Natural killer cell (primary cell): ENCODE measurements at places on chromosomes 16 and 17.
A peak's percentile ranks its signal among the peaks of the same experiment; 100 is the strongest.

DNA sequence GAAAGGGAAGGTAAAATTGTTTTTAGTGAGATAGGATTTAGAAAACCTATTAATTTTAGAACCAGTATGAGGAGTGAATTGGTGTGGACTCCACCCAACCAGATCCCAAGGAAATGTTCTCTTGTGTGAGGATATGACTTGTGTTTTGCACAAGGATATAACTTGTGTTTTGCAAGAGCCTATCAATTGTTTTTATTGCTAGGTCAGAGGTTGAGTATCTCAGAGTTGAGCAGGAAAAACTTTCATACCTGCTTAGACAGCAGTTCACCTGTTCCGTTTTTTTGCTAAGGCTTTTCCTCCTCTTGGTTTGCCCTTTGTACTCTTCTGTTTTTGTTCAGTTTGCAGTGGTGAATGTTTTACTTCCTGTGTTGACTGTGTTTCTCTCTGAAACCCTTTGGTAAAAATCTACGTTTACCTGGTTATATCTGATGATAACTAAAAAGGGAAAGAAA is 5.1 kb downstream of the NBR1 start:
- H3K4me3 ChIP-seq, result no peak overlapping the region
- H3K27ac ChIP-seq, result no peak overlapping the region
- H3K4me1 ChIP-seq, result peaks cover 16% of the 10 kb centered on the region
- peaks cover 45% of the 10 kb centered on the region for H3K36me3 ChIP-seq

DNA sequence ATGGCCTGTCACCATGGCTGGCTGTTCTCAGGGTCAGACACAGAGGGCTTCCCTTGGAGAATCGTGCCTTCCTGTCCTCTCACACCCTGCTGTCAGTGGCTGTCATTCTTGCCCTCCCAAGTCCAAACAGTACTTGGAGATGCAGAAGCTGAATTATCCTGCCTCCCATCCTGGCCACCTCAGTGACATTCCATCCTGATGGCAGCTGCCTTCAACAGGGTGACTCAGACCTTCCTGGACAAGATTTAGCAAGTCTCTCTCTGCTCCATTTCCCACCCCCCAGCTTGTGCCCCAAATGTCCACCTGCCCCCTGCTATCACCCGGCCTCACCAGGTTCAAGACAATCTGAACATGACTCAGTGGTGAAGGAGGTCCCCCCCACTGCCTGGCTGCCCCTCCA is 4.8 kb upstream of the KRT36 start:
- DNase-seq, result no peak
- H3K36me3 ChIP-seq, result no peaks in the 10 kb centered on the region

- no peaks in the 10 kb centered on the region for H3K36me3 ChIP-seq
- H3K4me3 ChIP-seq, result no peak overlapping the region
- H3K4me1 ChIP-seq, result no peaks in the 10 kb centered on the region
- no peak overlapping the region for H3K27ac ChIP-seq
- DNase-seq, result no peak
- H3K27me3 ChIP-seq, result peaks cover 2% of the 10 kb centered on the region
Observed at GRCh38 chr16:77457046-77457445, 22.2 kb upstream of the ADAMTS18 start.

- H3K27me3 ChIP-seq, result no peaks in the 10 kb centered on the region
- no peaks in the 10 kb centered on the region for H3K4me1 ChIP-seq
- no peak overlapping the region for H3K27ac ChIP-seq
- DNase-seq, result no peak
Observed at GRCh38 chr17:66357037-66357436, 54.6 kb downstream of the PRKCA start.

GRCh38 chr17:41801374-41802271 is 10.1 kb downstream of the P3H4 start:
- peak; percentile 87 for DNase-seq
- no peak overlapping the region for H3K4me3 ChIP-seq
- no peaks in the 10 kb centered on the region for H3K27me3 ChIP-seq
- H3K36me3 ChIP-seq, result no peaks in the 10 kb centered on the region
- H3K4me1 ChIP-seq, result peaks cover 8% of the 10 kb centered on the region

DNA sequence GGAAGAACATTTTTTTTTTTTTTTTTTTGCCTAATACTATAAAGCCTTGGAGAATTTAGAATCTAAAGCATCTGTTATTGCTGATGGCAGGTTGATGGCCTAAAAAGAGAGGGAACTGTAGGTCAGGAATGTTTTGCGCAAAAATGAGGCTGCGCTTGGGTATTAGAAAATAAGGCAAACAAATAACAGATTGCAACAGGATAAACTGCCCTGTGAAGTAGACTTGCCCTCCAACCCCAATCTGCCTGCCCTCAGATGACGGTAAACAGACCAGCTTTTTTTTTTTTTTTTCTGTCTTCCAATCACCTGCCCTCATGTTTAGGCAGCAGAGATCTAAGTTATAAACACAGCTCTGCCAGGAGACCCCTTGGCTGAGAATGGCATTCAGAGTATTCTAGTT is 3.8 kb upstream of the DHX8 start:
- H3K27ac ChIP-seq, result no peak overlapping the region
- no peak overlapping the region for H3K4me3 ChIP-seq
- peaks cover 13% of the 10 kb centered on the region for H3K4me1 ChIP-seq

DNA sequence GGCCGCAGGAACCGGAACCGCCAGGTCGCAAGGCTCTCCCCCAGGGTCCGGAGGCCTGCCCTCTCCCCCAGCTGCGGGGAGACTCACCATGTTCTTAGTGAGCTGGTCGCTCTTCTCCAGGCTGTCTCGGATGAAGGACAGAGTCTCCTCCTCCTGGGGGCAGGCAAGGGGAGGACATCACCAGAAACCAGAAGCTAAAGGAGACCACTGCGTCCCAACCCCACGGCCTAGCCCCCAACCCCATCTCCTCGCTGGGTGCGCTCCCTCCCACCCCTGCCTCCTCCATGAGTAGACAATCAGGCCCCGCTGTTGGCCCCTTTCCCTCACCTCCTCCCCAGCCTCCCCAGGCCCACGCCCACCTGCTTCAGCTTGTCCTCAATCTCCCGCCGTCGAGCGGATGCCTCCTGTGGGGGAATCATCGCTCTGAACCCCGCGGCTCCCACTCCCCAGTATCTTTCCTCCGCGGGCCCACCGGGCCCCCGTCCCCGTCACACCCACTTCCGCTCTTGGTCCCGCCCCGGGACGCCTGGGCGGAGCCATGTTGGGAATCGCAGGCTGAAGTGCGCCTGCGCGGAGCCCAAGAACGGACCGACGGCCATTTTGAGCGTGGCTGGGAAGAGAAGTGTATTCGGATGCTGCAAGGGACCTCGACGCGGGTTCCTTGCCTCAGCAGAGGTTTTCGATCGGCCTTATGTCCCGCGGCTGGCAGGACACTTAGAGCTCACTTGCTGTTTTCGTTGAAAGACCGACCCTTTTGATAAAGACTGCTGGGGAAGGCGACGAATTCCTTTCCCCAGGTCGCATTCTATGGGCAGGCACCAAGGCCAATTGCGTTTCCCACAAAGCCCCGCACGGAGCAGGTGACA is at the start of gene EXOC7:
Gene EXOC7, minus strand, starts transcription at position 514 of the 866 bp plus-strand sequence. Its CDS starts 95 bp downstream, at position 419.
- peak; percentile 94 for DNase-seq
- H3K36me3 ChIP-seq, result peaks cover 19% of the 10 kb centered on the region
- H3K4me1 ChIP-seq, result peaks cover 25% of the 10 kb centered on the region
- H3K27ac ChIP-seq, result peak within 1 kb of the TSS; percentile 68

DNA sequence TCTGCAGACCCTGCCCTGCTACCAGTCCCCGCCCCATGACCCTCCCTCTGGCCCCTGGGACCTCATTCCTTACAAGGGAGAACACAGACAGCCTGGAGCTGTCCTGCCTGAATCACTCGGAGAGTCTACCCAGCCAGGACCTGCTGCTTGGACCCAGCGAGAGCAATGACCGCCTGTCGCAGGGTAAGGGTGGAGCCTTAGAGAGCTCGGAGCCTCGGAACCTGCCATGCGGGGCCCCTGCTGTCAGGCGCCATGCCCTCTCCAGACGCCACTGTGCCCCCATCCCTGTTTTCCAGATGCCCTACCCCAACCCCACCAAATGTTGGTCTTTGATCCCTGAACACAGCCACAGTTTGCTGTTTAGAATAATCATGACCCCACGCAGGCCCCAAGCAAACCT is 5.6 kb downstream of the SH2B1 start:
- H3K4me3 ChIP-seq, result no peak overlapping the region
- peaks cover 12% of the 10 kb centered on the region for H3K4me1 ChIP-seq
- no peak overlapping the region for H3K27ac ChIP-seq
- H3K36me3 ChIP-seq, result peaks cover 45% of the 10 kb centered on the region
- no peak for DNase-seq

DNA sequence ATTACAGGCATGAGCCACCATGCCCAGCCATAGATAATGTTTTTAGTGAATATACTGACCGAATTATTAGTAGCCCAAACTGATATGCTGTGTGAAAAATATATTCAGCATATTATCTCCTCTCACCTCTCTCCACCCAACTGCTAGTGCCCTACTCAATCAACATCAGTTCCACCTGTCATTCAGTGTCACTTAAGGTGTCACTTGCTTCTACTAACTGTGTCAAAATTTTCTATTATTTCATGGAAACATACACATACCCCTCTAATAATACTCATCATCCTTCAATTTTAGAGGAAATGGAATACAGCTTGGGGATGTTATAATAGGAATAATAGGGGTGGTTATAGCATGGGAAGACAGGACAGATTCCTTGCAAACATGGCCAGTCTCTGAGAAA is 12.6 kb downstream of the EFCAB3 start:
- H3K4me3 ChIP-seq, result no peak overlapping the region
- H3K4me1 ChIP-seq, result no peaks in the 10 kb centered on the region
- no peaks in the 10 kb centered on the region for H3K27me3 ChIP-seq
- H3K36me3 ChIP-seq, result no peaks in the 10 kb centered on the region

- H3K4me3 ChIP-seq, result no peak overlapping the region
- H3K36me3 ChIP-seq, result peaks cover 3% of the 10 kb centered on the region
- no peak for DNase-seq
- H3K27me3 ChIP-seq, result no peaks in the 10 kb centered on the region
- H3K4me1 ChIP-seq, result no peaks in the 10 kb centered on the region
- H3K27ac ChIP-seq, result no peak overlapping the region
Observed at GRCh38 chr16:47584464-47585225, 123.5 kb downstream of the PHKB start.

- H3K36me3 ChIP-seq, result no peaks in the 10 kb centered on the region
- no peak for DNase-seq
- no peaks in the 10 kb centered on the region for H3K4me1 ChIP-seq
- no peaks in the 10 kb centered on the region for H3K27me3 ChIP-seq
- no peak overlapping the region for H3K27ac ChIP-seq
Observed at GRCh38 chr16:49621241-49622083, 234.4 kb downstream of the ZNF423 start.

DNA sequence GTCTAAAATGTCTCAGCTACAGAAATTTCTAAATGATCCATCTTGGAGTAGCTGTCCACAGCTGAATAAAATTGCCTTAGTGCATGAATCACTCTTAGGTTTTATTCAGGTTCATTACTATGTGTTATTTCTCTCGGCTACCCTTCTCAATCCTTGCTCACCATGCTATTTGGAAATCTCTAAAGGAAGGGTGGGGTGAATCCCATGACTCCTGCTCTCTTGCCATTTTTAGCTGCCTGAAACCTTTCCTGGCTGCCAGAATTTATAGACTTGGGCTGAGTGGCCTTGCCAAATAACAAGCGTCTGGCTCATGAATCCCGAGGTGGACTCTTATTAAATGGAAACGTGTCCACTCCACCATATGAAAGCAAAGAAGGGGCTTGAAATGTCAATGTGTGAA is 936.1 kb upstream of the SOX9 start:
- H3K4me1 ChIP-seq, result no peaks in the 10 kb centered on the region
- H3K36me3 ChIP-seq, result no peaks in the 10 kb centered on the region

DNA sequence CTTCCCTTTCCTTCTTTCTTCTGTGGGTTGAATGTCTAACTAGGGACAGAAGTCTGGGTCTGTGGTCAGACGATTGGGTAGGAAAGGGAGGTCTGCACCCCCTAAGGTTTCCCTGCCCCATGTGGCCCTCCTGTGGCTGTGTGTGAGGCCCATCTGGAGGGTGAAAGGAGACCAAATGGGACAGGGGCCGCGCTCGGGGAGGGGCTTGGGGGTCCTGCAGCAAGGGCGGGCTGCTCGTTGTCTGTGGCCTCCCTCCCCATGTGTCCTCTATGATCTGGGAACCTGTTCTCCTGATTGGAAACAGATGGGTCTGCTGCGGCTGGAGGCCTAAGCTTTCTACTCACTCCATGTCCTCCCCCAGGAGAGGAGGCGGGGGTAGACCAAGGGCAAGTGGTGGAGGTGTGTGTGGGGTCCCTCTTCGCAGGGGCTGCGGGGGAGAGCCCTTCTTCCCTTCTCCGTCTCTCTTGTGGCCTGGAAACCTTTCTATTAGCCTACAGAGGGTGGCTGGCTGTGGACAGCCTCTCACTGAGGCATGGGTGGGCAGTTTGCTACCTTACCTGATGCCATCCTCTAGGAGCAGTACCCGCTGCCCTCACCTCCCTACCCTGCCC is 18.6 kb downstream of the IGFBP4 start:
- no peak overlapping the region for H3K27ac ChIP-seq
- DNase-seq, result no peak
- H3K4me3 ChIP-seq, result no peak overlapping the region
- no peaks in the 10 kb centered on the region for H3K4me1 ChIP-seq

DNA sequence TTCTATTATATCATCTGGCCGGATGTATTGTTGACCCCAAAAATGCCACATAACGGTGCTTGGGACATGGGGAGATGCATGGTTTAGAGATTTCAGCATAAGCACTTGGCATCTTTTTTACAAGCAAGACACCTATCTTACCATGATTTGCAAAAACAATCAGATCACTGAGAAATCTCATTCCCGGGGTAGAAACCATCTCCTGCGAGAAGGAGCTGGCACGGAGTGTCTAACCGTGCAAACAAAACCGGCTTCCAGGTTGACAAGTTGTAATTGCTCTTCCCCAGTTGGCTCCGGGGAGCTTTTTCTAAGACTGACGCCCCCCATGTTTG is 1.0 kb downstream of the SLC16A6 start:
- no peaks in the 10 kb centered on the region for H3K36me3 ChIP-seq
- H3K27me3 ChIP-seq, result no peaks in the 10 kb centered on the region
- DNase-seq, result no peak
- H3K27ac ChIP-seq, result peak overlapping the region; percentile 100
- peak overlapping the region; percentile 98 for H3K4me3 ChIP-seq

GRCh38 chr17:75457047-75457654 is 716 bp downstream of the TMEM94 start:
- peak; percentile 23 for DNase-seq
- peak overlapping the region; percentile 89 for H3K4me3 ChIP-seq
- no peaks in the 10 kb centered on the region for H3K36me3 ChIP-seq
- peaks cover 35% of the 10 kb centered on the region for H3K4me1 ChIP-seq
- no peaks in the 10 kb centered on the region for H3K27me3 ChIP-seq

DNA sequence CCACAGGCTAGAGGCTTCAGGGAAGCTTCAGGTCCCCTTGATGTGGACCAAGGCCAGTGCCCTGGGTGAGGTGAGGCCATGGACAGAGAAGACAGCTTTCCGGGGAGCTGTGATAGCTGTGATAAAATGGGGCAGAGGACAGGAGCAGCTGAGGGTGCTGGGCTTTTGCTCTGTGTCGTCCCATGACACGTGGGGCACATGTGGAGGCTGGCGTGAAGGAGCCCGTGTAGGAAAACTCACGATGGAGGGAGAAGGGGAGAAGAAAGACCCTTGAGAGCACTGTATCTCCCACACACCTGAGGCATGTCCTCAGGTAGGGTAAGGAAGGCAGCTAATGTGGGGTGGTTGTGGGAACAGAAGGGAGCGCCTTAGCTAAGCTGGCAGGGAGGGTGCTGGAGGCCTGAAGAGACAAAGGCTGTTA is 21.3 kb downstream of the B9D1 start:
- no peak for DNase-seq
- no peak overlapping the region for H3K4me3 ChIP-seq
- no peak overlapping the region for H3K27ac ChIP-seq
- no peaks in the 10 kb centered on the region for H3K36me3 ChIP-seq
- no peaks in the 10 kb centered on the region for H3K4me1 ChIP-seq
- no peaks in the 10 kb centered on the region for H3K27me3 ChIP-seq

GRCh38 chr17:3433741-3434140 is at the start of gene OR1E2:
TSS of gene OR1E2 (minus strand) at chr17:3433841. CDS start at chr17:3433841, 0 bp downstream.
- peaks cover 2% of the 10 kb centered on the region for H3K27me3 ChIP-seq
- no peaks in the 10 kb centered on the region for H3K4me1 ChIP-seq
- H3K27ac ChIP-seq, result no peak within 1 kb of the TSS
- DNase-seq, result no peak
- no peaks in the 10 kb centered on the region for H3K36me3 ChIP-seq
